Activated naive CD8-positive, alpha-beta T cell treated with anti-CD3 and anti-CD28 coated beads, Interleukin-2, amount 50 U/mL, for 16 hours (primary cell): ENCODE measurements at places on chromosomes 11 and 22.

DNA sequence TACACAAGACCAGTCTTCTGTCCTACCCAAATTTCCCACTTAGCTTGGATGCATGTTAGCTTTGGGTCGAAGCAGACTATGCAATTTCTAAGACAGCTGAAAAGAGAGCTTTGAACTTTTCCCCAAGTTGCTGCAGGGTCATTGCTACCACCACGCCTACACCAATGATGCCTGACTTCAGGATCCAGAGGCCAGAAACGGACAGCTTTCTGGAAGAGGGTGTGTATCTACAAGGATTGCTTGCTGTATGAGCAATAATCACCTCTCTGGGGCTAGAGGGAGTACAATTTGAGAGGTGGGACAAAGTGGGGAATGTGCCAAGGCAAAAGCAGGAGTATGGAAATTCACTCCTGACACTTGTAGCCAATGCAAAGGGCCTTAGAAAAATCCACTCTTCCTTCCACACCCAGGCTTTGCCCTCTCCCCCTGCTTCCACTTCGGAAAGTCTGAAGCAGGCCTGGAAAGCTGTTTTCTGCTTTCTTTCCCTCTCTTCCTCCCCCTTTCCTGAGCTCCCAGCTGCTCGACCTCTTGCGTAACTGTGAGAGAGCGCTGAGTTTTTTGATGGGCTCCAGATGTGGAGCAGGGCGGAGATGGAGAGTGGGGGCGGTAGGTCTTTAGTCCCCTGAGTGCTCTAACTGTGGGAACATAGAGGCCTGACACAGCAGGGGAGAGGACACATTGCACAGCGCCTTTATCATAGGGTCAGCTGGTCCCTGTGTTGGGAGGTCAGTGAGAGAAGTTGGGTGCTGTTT is 2.1 kb upstream of the PHLDB1 start:
- DNase-seq, result no peak

DNA sequence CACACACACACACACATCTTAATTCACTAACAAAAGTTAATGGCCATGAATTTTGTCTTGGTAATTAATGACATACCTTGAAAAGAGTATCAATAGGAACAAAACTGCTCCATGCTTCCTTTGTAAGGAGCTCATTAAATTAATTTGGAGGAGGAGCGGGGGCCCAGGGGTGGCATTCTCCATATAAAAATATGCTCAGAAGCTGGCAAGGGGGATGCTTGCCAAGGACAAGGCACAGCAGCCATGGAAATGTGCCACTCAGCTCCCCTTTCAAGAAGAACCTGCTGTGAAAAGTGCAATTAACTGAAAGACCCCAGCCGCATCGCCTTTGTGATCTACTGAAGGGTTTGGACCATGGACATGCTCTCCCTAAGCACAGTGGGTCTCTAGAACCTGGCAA is 385.9 kb upstream of the API5 start:
- DNase-seq, result no peak

DNA sequence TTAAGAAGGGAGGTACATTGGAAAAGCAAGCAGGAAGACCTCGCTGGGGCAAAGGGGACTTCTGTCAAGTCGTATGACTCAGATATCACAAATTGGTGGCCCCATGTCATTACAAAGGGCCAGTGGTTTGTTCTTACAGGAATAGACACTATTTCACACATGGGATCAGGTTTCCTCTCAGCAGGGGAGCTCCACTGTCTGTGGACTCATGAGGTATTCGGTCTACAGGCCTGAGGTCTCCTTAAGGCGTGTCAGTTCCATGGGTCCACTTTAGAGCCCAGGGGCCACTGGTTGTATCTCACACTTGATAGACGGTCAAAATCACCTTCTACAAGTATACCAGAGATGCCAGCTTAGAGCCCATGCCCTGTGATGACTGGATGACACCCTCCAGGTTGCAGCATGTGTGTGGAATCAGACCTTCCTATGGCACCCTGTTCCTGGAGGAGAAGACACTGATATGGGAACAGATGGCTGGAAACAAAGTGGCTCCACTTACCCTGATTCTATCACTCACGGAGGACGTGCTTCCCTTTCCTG is 288.1 kb upstream of the B3GAT1 start:
- DNase-seq, result no peak

GRCh38 chr11:47207459-47207858 is 7.3 kb upstream of the DDB2 start:
- no peak for DNase-seq

DNA sequence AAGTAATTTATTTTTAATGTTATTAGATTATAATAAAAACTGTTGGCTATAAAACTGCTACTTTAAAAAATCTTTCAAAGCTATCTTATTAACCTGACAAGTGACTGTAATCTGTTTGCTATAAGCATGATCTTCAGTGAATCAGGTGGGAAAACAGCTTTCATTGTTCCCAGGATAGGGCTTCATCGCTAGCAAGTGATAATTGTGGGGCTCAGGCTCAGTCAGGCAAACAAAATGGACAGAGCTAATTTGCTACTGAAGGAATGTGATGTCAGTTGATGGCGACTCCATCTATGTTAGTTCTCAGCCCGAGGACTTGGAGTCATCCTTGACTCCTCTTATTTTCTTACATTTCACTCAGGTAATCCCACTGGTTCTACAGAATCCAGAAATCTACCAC is 125.0 kb downstream of the RASSF10 start:
- no peak for DNase-seq

DNA sequence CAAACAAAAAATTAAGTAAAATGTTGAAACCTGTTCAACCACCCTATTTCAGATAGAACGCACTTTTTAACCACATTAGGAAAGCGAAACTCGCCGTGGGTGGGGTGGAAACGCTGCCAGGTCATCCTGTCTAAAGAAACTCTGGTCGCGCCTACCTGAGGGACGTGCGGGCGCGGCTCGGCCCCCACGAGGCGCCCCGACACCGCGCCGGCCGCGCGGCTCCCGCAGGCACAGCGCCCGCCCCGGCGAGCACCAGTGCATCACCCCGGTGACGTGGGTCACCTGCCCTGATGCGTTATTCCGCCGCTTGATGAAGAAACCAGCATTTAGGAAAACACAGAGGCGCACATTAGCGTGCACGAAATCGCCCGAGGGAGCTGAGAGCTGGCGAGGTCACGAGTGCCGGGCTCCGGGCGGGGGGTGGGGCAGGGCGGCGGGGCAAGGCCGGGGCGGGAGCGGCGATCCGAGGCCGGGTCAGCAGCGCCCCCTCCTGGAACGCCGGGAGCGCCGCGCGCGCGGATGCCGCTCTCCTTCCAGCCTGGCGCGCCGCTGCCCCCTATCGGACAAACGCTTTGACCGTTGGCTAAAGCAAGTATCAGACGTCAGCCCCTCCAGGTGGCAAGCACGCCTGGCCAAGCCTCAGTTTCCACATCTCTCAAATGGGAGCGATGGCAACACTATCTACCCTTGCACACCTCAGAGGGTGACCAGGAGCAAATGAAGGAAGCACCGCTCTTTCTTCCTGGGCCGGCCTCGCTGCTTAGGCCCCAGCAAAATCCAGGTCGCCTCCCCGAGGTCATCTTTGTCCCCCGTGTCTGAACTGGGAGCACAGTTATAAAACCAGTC is 15.7 kb upstream of the SNX32 start:
- peak; percentile 86 for DNase-seq

DNA sequence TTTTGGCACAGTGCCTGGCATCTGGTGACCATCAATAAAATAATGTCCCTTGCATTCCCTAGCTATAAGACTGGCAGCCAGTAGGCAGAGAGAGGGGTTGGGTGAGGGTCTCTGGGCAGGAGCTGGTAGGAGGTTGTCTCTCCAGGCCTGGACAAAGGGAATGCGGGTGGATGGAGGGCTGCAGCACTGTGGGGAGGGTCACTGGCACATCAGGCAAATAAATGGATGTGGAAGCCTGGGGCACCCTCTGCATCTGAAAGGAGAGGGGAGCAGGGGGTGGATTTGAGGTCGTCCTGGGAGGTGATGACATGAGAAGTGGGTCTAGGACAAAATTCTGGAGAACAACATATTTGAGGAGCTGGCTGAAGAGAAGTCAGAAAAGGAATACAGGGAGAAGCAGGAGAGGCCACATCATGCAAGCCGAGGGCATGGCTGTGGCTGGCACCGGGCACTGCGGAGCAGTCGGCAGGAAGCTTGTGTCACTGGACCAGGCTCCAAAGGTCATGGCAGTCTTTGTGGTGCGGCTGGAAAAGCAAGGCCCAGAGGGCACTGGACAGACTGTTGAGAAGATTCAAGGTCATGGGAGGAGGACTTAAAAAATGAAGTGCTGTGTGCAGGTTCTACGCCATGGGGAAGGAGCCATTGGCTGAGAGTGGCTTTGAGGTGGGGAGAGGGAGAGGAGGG is 36.5 kb upstream of the THY1 start:
- no peak for DNase-seq

- peak; percentile 73 for DNase-seq
These were observed at the start of gene CHORDC1 for GRCh38 chr11:90222459-90223247. Gene CHORDC1, minus strand, starts transcription at chr11:90223049. Its CDS starts 95 bp downstream, at chr11:90222954.

- DNase-seq, result no peak
These were observed 55.4 kb upstream of the CYP2D6 start for GRCh38 chr22:42185915-42186439.

DNA sequence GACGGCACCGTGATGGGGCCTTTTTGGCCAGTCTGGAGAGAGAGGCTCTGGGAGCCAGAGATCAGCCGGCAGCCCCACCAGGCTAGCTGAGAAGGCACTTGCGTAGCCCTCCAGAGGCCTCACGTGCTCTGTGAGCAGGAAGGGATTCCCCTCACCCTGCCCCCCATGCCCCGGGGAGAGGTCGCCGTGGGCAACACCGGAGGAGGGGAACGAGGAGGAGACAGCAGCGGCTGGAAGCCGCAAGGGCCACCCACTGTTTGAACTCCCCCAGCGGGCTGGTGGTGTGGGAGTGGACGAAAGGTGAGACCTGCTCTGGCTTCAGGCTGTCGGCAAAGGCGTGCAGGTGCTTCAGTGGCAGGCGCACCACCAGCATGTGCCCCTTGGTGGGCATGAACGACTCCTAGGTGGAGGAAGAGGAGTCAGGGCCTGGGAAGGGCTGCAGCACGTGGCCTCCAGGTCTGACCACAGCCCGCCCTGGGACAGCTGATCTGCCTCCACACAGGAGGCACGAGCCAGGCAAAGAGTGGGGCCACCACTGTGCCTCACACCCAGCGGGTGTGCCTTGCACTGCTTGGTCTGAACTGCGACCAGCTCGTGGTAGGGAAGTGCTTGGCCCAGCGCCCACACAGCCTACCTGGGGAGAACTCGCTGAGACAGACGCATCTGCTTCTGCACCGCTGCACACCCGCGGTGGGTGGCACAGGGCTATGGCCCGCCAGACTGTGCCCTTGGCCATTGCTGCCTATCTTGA is 99.9 kb downstream of the MED15 start:
- no peak for DNase-seq

DNA sequence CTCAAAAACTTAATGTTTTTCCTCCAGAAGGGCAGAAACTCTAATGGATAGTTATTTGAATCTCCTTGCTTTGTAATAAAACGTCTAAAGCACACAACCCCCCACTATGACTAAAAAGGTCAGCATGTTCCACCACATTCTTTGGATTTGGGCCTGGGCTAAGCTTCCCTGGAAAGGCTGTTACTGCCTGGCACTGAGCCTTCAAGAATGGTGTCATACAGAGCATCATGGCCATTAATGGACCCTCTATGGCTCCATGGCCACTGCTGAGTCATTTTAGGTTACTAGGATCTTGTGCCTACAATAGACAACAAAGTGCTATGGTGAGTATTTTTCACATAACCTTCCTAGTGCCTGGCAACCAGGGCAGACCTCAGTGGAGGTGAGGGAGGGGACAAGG is 242.6 kb upstream of the FAT3 start:
- DNase-seq, result no peak

- DNase-seq, result no peak
These were observed 22.9 kb downstream of the ASCL2 start for GRCh38 chr11:2247496-2247895.

DNA sequence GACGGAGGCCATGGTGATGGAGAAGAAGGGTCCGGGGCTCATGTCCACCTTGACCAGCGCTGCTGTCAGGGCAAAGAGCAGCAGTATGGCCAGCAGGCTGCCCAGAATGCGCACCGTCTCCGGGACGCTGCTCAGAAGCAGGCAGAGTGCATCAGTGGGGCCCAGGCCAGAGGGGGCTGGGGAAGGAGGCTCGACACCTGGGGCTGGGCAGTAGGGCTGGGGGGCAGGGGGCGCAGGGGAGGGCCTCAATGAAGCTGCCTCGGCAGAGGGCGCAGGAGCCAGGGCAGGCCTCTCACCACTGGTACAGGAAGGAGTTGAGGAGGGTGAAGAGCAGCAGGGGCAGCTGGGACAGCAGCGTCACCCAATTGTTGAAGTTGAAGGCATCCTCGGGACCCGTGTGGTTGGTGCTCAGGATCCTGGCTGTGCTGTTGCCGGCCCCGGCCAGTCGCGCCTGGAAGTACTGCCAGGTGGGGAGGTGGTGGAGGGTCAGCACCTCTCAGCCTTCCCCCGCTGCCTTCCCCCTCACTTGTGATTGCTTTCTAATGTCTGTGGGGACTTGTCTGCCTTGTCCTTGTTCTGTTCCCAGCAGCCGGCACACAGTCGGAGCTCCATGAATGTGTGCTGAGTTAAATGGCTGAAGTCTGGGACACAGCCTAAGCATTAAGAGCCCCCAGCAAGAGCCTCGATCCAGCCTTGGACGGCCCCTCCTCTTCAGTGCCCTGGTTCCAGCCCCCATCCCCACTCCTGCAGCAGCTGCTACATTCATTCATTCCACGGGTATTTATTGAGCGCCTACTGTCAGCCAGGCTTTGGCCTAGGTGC is 2.3 kb downstream of the SLC29A2 start:
- DNase-seq, result no peak

- DNase-seq, result no peak
These were observed 117.0 kb downstream of the FBXO7 start for GRCh38 chr22:32591620-32592019.

DNA sequence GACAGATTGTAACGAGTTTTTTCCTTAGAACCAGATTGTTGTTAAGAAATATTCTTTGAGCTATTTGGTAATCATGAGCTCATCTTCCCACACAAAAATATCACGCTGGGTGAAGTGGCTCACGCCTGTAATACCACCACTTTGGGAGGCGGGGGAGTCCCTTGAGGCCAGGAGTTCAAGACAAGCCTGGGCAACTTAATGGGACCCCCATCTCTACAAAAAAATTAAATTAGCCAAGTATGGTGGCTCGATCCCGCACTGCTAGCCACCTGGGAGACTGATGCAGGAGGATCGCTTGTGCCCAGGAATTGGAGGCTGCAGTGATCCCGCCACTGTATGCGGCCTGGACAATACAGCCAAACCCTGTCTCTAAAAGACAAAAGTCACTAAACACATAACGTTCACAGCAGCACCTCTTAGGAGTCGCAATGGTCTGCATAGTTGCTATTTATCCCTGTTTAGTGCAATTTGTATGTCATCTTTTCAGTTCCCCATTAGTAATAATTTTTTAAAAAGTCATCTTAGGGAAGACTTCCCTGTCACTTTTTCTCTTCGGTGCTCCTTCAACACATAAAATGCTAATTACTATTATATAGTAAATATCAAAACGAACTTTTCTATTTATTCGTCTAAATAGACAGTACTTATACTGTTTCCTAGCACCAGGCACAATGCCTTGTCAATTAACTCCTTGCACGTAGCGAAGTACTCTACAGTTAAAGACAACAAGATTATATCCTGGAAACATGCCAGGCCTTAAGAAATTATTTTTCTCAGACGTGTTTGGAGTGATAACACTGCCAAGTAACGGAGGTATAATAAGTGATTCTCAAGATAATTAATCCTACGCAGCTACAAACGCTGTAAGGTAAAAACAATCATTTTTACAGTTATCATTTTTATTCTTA is 1.1 kb downstream of the ST13 start:
- no peak for DNase-seq

- DNase-seq, result no peak
These were observed 2.6 kb upstream of the OR52W1 start for GRCh38 chr11:6196396-6196795.
